Stimulated activated CD4-positive, alpha-beta T cell treated with anti-CD3 and anti-CD28 coated beads, Interleukin-15, amount 100 ng/mL, for 48 hours (primary cell): ENCODE measurements at places on chromosomes 7 and 10.

DNA sequence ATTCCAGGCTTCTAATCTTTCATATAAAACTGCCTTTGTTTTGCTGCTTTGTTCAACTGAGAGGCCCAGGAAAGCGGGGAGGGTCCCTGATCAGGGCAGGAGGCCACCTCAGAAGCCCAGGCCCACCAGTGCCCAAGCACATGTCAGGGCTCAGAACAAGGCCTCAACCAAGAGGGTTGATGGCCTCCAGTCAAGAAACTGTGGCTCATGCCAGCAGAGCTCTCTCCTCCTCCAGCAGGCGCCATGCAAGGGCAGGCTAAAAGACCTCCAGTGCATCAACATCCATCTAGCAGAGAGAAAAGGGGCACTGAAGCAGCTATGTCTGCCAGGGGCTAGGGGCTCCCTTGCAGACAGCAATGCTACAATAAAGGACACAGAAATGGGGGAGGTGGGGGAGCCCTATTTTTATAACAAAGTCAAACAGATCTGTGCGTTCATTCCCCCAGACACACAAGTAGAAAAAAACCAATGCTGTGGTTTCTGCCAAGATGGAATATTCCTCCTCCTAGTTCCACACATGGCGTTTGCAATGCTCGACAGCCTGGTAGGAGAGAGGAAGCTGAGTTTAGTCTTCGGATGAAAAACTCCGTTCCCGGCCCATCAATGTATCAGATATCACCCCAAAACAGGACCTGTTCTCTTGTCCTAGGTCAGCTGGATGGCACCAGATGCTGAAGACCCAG lies 34.0 kb downstream of the PSAP start:
- DNase-seq = no peak

- DNase-seq = no peak
These were observed 108.2 kb downstream of the DLG5 start for GRCh38 chr10:77818378-77818777.

- no peak for DNase-seq
These were observed 24.6 kb downstream of the ALOX5 start for GRCh38 chr10:45398595-45398994.

GRCh38 chr7:96729820-96730219 lies 20.2 kb upstream of the SEM1 start:
- DNase-seq = no peak

DNA sequence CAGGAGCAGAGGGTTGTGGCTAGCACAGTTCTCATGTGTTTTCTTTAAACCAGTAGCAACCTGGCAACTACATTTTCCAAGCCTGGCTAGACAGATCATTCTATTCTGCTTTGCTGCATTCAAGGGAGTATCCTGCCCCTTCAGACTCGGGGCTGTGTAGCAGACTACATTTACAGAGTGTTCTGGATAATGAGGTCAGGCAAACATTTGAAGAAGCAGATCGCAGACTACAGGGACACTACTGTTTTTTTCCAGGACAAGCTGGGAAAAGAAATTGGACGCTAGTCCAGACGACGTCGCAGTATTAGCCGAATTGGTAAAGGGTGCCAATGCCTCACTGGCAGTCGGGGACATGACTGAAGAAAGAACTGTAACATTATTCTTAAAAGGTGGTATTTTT lies 61.0 kb upstream of the PAPSS2 start:
- no peak for DNase-seq

GRCh38 chr7:135177028-135177696 lies 6.7 kb upstream of the CYREN start:
- no peak for DNase-seq

DNA sequence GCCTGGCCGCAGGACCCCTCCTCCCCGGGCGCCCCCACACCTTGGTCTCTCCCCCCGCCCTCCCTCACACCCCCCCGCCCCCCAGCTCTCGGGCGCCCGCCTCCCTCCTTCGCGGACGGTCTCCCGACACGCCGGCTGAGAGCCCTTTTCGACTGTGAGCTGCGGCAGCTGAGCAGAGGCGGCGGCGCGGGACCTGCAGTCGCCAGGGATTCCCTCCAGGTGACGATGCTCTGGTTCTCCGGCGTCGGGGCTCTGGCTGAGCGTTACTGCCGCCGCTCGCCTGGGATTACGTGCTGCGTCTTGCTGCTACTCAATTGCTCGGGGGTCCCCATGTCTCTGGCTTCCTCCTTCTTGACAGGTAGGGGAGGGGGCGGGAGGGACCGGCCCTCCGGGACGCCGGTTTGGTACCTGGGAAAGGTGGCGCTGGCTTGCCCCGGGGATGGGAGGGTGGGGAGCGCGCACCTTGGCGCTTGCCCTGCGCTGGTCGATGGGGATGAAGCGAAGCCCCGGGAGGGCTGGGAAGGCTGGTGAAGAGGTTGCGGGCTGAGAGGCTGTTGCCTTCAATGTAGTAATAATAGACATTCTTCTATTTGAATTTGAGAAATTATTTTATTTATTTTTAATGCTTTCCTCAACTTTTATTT lies at the start of gene BMPER:
BMPER (plus strand) TSS at position 151 of the 644 bp plus-strand sequence; CDS start at position 226, 75 bp downstream.
- DNase-seq = no peak

DNA sequence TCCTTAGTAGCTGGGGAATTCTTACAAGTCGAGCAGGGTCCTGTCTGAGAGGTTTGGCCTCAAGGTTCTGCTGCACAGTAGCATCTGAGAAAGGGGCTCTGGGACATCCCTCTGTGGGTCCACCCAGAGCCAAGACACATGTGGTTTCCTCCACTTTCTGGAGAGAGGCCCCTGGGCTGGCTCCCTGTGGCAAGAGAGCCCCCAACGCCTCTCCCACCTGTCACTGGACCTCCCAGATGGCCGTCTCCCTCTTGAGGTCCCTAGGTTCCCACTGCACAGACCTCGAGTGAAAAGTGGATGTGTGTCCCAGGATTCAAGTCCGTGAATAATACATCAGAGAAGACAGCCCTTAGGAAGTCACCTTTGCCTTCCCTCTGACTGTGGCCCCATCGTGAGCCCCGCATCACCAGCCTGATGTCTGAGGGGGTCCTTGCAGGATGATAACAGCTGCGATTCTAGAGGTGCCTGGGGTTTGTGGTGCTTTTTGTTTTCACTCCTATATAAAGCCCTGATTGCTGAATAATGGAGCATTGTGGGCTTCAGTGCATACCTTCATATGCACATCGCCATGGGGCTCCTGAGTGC lies 319.0 kb downstream of the GLRX3 start:
- DNase-seq = no peak

DNA sequence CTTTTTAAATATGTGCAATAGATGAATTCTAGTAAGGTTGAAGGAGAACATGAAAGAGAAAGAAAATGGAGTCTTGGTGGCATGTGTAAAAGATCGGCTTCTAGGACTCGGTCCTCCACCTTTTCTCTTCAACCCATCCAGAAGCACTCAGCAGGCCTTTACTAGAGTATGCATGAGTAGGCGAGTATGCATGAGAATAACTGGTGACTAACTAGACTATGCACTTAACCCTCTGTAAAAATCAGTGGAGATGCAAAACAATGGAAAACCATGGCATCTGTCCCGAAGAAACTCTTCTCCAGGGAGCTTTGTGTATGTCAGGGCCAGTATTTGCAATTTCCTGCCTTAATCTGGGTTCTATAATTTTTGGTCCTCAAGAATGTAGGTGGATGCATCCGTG lies 40.0 kb upstream of the GRB10 start:
- no peak for DNase-seq

DNA sequence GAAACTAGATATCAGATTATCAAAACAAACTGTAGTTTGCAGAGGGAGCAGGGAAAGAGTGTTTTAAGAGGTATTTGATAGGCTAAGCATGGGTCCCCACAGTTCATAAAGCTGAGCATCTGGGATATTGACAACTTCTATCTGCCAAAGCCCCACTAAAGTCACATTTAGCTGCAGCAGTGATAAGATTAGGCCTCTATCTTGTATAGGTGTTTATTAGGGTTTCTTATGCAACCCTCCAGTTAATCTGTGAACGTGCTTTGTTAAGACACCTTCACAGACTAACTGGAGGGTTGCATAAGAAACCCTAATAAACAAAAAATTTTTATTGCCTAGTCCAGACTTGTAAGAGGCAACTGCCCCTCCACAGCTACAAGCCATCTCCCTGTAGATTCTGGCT lies 78.0 kb downstream of the CYP51A1 start:
- no peak for DNase-seq

- DNase-seq = no peak
These were observed 106.4 kb upstream of the GPR26 start for GRCh38 chr10:123559823-123560092.

DNA sequence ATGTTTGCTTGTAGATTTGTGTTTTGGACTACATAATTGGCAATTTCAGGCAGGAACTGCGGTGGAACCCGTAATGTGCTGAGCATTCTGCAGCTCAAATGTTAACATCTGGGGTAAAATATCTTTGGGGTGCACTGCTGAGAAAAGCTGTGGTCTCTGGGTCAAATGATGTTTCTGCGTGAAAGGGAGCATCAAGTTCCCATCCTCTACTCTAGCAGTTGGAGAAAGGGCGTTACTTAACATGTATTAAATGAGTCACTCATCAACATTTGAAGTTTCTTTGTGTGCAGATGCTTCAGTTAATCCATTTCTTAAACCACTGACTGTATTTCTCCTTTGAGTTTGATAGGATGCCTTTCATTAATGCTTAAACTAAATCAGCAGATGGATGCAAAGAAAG lies 273.1 kb upstream of the PITRM1 start:
- no peak for DNase-seq

- DNase-seq = peak; percentile 4
These were observed 38.4 kb downstream of the VSTM4 start for GRCh38 chr10:49076741-49077521.

DNA sequence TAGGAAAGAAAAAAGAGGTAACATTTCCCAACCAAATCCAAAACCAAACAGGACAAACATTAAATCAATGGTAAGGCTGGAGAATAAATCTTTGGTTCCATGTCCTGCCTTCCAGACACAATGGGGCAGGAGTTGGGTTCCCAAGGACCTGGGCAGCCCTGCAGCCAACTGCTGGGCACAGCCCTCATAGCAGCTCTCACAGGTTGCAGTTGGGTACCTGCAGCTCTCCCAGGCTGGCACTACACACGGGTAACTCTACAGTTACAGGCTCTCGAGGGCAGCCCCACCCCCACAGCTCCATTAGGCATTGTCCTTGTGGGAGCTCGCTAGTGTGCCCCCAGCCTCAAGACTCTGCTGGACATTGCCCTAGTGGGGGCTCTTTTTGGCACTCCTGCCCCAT lies 7.5 kb downstream of the GRB10 start:
- no peak for DNase-seq

DNA sequence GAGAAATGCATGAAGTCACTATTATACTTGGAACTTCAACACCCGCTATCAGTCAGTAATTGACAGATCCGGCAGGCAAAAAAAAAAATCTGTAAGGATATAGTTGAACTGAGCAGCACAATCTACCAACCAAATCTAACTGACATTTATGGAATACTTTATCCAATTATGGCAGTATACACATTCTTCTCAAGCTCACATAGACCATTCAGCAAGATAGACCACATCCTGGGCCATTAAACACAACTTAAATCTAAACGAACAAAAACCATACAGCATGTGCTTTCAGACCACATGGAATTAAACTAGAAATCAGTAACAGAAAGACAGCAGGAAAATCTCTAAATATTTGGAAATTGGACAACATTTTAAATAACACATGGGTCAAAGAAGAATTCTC lies 112.7 kb downstream of the MPP7 start:
- DNase-seq = no peak

DNA sequence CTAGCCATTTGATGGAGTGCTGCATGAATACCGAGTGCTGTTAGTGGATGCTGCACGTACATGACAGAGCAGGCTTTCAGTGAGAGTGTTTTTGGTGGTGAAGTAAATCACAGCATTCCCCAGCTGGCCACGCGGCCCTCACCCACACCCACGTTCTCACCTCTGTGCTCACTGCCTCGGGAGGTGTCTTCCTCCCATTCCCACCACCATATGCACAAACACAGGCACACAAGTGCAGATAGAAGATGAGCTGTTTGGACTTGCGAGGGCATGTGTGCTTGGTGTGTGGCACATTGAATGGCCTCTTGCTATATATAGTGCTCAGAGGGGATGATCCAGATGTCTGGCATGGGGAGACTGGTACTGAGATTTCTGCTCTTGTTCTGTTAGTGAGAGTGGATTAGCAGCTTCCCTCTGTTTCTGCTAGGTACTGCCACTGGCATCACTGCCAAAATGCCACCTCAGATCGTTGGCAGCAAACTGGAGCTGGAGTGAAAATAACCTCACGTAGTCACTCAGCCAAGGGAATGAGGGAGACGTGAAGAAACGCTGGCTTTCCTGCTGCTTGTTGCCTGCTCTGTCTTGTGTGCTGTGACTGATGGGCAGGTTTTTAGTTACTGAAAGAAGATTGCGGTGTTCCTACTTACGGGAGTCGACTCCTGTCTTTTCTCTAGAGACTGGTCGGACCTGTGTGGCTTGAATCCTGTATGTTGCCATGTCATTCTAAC lies 19.1 kb downstream of the DNAJB6 start:
- DNase-seq = no peak

- DNase-seq = no peak
These were observed 25.6 kb upstream of the CD36 start for GRCh38 chr7:80612880-80613279.

DNA sequence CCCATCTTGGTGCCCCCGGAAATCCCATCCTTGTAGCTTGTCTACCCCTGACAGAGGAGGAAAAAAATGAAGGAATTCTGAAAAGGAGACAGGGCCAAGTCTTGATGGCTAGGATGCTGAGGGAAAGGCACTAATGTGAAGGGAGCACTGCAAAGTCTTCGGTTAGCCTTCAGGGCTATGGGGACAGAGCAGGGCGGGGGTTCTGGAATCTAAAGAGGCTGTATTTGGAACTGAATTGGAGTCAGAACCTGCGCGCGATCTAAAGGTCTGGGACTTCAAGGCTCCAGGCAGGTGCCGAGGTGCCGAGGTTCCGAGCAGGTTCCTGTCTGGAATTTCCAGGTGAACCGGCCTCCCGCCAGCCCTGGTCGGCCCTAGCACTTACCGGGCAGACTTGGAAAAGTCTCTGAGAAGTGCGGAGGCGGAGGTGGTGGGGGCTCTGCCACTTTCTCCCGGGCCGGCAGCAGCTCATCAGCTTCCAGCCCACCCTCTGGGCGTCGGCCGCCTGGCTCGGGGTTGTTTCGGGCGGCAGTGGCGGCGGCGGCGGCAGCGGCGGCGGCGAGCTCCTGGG lies 781 bp downstream of the GBX1 start:
- DNase-seq = no peak

DNA sequence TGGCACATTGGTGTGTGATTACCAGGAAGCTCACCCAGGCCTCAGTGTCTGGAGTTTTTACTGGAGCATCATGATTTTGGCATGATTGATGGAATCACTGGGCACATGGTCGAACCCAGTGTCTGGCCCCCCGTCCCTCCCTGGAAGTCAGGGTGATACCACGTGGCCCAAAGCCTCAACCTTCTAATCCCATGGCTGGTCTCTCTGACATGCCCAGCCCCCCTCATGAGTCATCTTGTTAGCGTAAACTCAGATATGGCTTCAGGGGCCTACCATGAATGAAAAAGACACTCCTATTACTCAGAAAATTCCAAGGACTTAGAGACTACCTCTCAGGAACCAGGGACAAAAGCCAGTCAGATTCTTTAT lies 109.3 kb downstream of the GRK5 start:
- DNase-seq = no peak

- no peak for DNase-seq
These were observed 229.9 kb downstream of the SEMA3E start for GRCh38 chr7:83419013-83419412.

GRCh38 chr10:91743465-91743864 lies 54.8 kb upstream of the TNKS2 start:
- no peak for DNase-seq

GRCh38 chr7:124322561-124322960 lies 289.7 kb upstream of the TMEM229A start:
- DNase-seq = no peak
